COLO829 (cell line): ENCODE measurements at places on chromosomes 4 and X.

DNA sequence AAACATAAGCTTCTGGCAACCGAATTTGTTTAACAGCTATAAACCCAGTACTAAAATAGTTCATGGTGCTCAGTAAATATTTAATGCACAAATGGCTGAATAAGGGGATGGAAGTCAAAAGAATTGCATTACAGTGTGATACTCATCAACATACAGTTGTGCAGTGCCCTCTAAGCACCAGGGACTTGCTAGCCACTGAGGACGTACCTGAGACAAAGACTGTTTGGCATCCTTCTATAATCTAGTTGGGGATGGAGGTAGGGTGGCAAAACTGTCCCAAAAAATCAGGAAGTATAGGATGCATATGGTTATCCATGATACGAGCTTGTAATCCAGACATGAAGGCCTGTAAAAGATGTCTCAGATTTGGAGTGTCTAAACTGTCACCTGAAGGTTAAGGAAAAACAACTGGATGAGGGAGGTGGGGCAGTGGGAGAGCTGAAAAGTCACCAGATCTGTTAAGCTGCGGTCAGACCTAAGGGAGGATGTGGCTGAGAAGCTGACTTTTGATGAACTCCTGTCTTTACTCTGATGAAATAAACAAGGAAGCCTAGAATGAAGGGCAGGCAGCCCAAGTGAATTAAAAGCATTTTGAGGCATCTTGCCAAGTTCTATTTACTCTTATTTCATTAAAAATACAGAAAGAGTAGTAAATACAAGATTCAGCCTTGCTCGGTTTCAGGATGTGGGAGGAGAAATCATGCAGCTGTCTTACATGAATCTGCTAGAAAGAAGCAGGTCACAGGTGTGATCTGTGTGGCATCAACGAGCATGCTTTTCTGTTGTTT, 12.0 kb upstream of the CD38 start:
- no peak for DNase-seq

DNA sequence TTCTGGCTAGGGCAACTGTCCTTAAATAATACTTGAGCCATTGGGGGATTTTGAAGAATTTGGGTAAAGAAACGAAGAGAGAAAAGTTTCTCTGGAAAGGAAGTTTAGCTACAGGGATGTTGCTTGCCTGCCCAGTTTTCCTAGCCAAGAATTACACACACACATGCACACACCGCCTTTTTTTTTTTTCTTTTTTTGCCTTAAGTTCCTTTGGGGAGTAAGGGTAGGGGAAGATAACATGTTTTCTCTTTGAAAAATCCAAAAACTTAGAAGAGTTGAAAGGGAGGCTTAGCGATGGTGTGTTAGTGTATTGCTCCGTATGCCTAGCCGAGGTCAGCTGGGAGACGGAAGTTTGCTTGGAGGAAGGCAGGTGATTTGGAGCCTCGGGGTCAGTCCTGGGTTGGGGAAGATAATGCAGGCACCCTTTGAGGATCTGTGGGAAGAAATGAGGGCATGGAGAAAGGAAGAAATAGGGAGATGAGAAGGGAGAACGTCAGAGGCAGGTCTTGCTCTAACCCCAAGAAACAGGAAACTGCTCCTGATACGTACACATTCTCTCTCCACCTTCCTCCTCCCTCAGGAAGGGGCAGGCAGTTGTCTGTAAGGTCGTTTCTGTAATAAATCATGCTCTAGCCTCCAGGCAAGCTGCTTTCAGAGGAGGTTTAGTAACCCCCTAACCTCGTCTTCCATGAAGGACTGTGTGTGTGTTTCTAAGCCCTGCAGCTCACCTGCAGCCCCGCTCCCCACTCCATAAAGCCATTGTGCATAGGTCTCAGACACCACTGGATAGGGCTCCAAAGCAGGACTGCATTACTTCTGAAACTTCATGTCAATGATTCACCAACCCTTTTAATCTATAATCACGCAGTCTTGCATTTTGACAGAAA, 10.5 kb downstream of the KLF3 start:
- no peak for DNase-seq

DNA sequence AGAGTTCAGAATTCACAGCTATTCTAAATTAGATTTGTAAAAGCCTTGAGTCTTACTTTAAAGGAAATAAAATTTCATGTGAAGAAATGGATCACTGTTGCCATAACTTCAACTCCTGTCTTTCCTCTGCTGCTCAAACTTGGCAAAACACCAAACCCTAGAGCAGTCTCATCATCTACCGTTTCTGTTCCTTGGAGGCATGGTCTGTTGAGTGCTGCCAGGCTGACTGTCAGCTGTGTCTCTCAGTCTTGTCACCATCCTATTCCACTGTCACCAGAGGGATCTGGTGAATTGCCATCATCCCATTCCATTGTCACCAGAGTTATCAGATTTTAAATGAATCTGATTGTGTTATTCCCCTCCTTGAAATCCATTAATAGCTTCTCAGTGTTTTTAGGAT, 55.6 kb downstream of the STIM2 start:
- DNase-seq = no peak

- DNase-seq = no peak
Measured at GRCh38 chrX:151726751-151727150, 7.8 kb upstream of the CNGA2 start.

DNA sequence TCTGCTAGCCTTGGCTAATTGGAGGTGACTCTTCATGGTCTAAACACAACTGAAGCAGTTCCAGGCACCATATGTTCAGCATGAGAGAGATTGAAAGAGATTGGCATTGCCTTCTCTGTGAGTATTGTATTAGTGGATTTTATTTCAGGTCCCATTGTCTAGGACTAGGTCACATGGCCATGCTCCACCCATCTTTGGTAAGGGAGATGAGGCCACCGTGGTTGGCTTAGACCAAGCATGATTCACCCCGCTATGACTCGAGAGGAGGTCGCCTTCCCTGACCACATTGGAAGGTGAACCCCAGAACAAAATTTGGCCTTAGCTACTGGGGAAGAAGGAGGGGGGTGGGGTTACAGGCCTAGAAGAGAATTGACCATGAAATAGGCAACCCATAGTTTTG, 109.9 kb upstream of the BCOR start:
- no peak for DNase-seq
